Panc1 (cell line): ENCODE measurements at places on chromosomes 3 and 15.

DNA sequence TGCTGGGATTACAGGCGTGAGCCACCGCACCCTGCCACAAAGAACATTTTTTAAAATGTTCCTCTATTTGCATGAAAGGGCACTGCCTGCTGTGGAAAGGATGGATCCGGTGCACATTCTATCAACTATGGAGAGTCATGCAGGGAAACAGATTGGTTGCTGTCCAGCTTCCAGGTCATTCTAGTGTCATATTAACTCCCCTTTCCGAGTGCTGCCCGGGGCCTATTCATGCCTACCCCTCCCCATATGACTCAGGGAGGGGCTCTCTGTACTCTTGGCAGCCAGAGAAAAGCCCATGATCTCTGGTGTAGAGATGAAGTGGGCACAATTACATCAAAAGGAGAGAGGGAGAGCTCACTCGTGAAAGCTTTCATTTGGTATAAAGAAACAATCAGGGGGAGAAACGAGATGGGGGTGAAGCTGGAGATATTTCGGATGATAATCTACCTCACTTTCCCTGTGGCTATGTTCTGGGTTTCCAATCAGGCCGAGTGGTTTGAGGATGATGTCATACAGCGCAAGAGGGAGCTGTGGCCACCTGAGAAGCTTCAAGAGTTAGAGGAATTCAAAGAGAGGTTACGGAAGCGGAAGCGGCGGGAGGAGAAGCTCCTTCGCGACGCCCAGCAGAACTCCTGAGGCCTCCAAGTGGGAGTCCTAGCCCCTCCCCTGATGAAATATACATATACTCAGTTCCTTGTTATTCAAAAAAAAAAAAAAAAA is 16.1 kb upstream of the AHSG start:
- no peak for DNase-seq

- peak; percentile 83 for DNase-seq
Measured at GRCh38 chr15:99476413-99477222, 89.2 kb upstream of the MEF2A start.

DNA sequence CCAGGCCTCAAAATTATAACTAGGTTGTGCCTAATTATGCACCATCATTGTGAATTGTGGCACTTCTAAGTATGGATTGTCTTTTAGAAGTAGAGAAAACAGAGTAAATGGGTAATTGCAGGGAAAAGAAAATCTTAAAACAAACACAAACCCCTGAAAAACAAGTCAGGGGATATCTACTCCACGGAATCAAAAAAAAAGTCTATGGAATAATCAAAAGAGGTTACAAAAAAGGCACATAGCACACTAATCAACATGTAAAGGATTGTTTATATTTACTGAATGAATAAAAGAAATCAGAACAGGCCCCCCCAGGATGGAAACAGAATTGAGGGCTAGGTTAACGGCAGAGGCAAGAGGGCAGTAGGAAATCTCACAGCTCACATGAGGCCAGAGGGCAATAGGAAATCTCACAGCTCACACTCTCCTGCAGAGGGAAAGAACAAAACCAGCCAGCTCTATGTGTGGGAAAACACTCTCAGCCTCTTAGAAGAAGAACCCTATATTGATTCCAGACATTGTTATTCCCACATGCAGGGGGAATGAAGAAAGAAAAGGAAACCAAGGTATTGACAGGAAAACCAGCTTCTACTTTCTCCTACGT is 72.7 kb upstream of the FNDC3B start:
- no peak for DNase-seq

DNA sequence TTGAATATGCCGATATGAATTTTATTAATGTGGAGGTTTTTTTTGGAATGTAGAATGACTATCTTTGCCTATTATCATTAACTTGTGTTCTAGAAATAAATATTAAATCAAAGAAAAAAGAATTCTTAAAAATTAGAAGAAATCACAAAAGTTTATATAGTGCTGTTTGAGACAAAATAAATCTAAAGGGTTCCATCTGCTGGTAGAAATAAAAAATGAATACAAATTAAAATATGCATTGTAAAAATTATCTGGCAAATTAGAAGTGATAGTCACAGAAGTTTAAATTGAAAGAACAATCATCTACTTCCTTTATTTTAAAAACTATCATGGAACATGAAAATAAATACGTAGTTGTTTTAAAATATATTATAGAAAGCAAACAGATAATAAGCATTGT is 22.7 kb upstream of the ZBTB20 start:
- no peak for DNase-seq

DNA sequence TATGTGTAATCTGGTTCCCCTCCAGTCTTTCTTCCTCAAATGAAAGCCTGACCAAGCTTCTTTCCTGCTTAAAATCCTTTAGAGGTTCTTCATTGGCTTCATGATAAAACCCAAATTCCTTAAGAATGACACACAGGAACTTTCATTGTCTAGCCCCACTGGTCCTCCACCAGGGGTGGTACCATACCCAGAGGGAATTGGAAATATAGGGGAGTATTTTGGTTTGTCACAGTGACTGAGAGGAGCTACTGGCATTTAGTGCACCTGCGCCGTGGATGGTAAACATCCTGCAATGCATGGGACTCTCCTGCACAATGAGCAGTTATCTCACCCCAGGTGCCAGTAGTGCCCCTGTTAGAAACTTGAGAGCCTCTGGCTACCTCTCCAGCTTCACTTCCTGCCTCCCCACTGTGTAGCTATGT is 10.8 kb downstream of the ZWILCH start:
- DNase-seq = no peak

DNA sequence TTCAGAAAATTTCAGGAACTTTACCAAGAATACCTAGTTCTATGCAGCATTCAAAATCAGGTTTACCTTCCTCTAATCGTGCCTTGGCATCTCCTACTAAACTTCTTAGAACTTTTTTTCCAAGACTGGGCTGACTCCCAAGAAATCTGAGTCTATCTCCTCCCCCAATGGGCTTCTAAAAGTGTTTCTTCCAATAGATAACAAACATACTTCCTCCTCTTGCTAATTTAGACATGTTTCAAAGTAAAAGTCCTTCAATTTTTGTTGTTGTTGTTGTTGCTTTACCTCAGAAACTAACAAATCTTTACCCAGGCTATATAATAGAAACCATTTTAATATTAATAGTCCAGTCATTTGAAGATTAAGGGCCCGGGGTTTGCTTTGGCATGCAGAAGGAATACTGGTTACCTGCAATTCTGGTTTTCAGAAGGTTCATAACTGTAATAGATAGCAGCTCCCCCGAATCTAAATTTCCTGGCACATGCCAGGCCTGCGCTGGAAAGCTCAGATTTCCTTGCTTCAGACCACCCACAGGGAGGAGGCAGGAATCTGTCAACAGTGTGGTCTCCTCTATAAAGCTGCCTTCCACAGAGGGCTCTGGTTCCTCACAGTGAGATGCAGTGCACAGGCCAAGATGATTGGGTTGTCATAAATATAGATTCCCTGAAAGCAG is 188.7 kb downstream of the THRB start:
- DNase-seq = no peak

- no peak for DNase-seq
Measured at GRCh38 chr3:41523897-41524296, 324.6 kb downstream of the CTNNB1 start.

GRCh38 chr15:81502439-81502838 is 128.4 kb upstream of the TMC3 start:
- no peak for DNase-seq

GRCh38 chr15:28861031-28861534 is 12.6 kb upstream of the GOLGA6L7 start:
- no peak for DNase-seq

GRCh38 chr3:51501833-51502561 is 2.2 kb upstream of the DCAF1 start:
- DNase-seq = peak; percentile 65

GRCh38 chr15:65653341-65653740 is 31.6 kb downstream of the SLC24A1 start:
- no peak for DNase-seq

GRCh38 chr3:98233468-98233867 is 30.6 kb upstream of the OR5H6 start:
- DNase-seq = no peak

DNA sequence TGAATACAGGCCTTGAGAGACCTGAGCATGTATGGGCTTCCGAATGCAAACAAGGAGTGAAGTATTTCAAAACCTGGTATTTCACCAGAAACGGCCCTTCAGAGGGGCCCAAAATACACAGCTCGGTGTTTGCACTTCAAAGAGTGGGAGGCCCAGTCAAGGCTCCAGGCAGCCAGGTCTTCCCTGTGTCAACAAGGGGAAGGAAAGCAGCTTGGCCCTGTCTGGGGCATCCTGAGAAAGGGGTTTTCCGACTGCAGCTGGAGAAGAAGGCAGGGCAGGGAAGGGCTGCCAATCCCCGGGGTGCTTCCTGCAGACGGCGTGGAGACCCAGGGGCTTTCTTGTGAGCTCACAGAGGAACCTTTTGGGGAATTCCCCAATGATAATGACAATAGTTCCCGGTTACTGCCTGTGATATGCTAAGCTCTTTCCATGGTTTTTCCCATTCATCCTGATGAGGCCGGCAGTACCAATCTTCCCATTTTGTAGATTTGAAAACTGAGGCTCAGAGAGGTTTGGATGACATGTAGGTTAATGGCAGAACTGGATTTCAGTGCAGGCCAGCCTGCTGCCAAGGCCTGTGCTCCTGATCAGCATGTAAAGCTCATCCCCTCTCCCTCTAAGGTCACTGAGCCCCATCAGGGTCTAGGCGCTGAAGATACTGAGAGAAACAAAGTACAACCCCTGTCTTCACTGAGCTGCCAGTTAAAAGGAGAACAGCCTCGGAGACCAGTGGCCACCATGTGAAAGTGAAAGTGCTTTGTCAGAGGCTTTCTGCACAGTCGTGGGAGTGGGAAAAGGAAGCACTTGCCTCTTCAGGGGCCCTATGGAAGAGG is 43.0 kb upstream of the TLE3 start:
- DNase-seq = no peak

DNA sequence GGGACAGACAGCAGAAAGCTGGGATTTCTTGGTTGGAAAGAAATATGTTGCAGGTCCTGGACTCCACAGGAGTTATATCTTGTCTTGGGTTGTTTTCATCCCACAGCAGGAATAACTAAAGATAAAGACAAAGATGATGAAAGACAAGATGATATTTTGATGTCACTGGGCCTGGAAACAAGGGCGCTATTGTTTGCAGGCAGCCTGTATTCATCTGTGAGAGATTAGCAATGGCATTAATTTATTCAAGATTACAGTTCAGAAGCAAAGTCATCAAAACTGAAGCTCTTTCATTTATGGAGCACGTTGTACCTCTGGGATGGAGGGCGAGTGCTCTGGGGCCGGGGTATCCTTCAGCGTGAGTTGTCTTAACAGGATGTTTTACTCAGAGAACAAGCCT is 213.8 kb downstream of the LRTM1 start:
- DNase-seq = no peak

DNA sequence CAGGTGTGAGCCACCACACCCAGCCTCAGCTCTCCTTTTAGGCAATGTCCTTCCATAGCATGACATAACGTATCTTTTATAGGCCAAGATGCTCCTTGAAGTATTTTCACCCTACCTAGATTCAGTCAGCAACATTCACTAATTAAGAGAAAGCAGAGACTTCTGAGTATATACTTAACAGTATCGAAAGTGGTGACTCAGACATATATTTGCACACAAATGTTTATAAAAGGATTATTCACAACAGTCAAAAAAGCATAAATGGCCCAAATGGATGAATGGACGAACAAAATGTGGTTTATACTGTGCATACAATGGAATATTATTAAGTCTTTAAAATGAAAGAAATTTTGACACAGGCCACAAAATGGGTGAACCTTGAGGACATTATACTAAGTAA is 108.6 kb downstream of the ZNF385D start:
- no peak for DNase-seq

DNA sequence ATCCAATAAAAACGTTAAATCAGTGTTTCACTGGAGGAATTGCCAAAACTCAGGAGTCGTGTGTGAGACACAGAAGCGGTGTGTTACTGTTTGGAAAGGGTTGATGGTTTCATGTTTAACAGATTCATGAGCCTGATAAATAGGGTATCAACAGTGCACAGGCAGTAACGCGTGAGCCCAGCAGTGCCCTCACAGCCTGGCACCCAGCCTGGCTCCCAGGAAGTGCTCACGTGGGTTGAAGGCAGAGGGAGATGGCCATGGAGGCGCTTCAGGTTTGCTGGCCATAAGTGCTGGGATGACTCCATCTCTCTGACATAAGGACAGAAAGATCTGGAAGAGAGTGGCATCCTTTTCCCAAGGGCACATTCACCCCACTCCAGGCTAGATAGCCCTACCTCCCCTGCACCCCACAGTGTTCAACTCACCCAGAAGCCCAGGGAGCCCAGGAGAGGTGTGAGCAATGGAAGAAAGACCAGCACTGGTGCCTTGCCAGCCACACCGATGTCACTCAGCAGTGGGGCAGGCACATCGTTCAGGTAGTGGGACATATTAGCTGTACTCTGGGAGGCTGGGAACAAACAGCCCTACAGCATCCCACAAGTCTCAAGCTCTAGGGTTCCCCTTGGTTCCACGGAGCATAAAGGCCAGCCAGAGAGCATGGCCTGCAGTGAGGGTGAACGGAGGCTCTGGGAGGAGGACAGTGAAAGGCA is 164.3 kb downstream of the LRRK1 start:
- no peak for DNase-seq

DNA sequence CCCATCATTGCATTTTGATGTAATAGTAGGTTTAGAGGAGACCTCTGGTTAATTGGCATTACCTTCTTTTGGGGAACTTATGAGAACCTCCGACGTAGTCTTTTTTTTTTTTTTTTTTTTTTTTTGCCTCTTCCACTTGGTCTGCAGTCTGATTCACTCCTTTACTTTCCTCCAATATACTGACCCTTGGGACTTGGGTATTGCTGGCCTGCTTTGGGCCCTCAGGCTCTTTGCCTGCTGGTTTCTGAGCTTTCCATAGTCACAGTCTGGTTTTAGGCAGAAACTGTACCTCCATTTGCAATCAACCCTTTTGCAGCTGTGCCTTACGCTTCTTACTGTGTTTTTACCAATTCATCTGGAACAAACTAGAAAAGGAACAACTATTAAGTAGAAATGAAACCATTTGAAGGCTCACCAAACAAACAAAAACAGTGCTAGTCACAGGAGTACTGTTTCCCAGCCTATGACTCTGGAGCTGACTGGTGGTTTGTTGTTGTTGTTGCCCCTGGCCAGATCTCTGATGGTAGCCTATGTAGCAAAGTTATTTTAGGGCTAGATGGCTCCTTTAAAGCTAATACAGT is 272.8 kb downstream of the BBX start:
- DNase-seq = no peak

DNA sequence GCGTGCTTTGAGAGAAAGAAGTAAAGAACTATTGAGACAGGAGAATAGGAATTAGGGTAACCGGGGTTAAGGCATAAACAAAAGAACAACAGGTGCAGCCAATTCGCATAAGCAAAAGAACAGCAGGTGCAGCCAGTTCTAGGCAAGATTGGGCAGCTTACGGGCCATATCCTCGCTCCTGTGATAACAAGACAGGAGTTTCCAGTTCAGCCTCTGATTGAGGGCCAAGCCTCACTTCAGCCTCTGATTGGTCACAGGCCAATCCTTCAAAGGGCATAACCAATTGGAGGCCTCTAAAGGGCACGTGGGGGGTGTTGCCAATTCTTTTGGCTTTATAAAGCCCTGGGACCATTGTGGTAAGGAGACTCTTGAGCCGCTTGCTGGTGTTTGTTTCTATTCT is 143.5 kb downstream of the GADL1 start:
- DNase-seq = no peak
